Stimulated activated CD8-positive, alpha-beta memory T cell treated with anti-CD3 and anti-CD28 coated beads, Interleukin-4, amount 100 ng/mL, for 1 hour (primary cell): ENCODE measurements at places on chromosomes 5 and 9.

GRCh38 chr9:111039231-111039906 is 1.1 kb upstream of the LPAR1 start:
- DNase-seq = no peak

DNA sequence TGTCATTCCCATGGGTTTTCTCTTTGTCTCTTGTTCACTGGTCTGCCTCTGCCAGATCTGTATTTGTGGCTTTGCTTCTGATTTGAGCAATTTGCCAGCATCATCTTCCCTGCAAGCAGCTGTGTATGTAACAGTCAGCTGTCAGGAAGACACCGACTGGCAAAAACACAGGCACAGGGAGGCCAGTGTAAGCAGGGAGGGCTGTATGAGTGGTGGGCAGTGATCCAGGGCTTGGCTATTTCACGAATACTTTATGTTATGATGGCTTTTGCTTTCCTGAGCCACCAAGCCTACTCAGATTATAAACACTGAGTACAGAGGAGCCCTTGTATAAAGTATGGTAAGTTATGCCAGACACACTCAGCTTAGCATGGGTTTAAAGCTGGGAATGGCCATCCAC is 11.6 kb downstream of the BNIP1 start:
- DNase-seq = no peak

DNA sequence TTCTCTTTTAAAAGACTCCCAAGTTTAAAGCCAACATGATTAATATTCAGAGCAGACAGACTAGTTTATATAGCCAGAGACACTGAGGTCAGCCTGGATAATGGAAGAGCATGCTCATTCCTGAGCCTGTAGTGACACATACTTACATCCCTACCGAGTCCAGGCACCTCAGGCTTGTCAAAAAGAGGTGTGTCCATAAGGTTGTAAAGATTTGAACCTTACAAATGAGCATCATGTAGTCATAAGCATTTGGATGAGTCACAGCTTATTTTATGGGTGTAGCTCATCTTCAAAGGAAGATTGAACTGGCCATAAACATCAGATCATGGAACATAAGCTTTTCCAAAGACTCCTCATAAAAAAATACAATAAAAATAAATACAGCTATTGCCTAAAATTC is 333.5 kb downstream of the EFNA5 start:
- DNase-seq = no peak

GRCh38 chr9:34365282-34365681 is 11.4 kb downstream of the MYORG start:
- no peak for DNase-seq
